CD14-positive monocyte (primary cell): ENCODE measurements at places on chromosomes 13 and 19. TPM values are rescaled to one million over a fixed set of nuclear protein-coding genes. Genes with fewer than 3 reads are reported as not detected.

- H3K27ac ChIP-seq = no peak overlapping the region
- no peak overlapping the region for H3K4me3 ChIP-seq
- H3K27me3 ChIP-seq = no peaks in the 10 kb centered on the region
- no peaks in the 10 kb centered on the region for H3K4me1 ChIP-seq
- H3K36me3 ChIP-seq = no peaks in the 10 kb centered on the region
Observed at GRCh38 chr13:35729926-35730627, 253.6 kb upstream of the MAB21L1 start.

- H3K4me1 ChIP-seq = peaks cover 46% of the 10 kb centered on the region
- H3K4me3 ChIP-seq = peak overlapping the region; percentile 77
- H3K27me3 ChIP-seq = no peaks in the 10 kb centered on the region
- H3K27ac ChIP-seq = peak overlapping the region; percentile 53
- peaks cover 27% of the 10 kb centered on the region for H3K36me3 ChIP-seq
Observed at GRCh38 chr19:1249990-1250436, 1.6 kb downstream of the MIDN start.

DNA sequence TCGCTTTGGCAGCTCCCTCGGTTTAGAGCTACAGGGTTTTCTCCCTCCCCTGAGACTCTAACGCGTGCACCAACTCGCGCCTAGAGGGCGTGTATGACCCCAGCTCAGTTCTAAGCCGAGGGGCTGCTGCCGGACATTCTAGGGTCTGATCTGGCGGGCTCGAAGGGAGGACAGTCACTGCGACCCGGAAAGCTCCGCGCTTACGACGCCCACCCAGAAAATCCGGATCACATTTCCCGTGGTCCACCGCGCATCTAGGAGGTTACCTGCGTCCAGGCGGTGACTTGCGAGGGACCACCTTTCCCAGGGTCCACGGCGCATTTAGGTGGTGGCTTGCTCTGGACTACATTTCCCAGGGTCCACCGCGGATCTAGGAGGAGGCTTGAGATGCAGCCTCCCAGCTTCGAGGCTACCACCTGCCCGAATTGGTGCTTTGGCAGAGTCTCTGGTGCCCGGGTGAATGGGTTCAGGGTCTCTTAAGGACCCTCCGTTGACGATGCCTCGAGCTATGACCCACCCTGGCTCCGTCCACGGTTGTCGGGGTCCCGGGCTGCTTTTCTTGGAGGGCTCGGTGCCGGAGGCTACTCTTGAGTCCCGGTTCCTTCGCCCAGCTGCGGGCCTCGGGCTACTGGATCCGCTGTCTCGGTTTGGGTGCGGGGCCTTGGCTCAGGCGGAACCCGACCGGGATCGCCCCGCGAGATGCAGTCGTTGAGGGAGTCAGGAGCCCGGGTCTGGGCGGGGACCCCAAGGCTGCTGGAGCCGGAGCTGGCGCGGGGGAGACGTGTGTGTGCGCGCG is 30.5 kb downstream of the ZNF146 start:
- DNase-seq = no peak
- no peak overlapping the region for H3K27ac ChIP-seq
- no peak overlapping the region for H3K4me3 ChIP-seq
- H3K27me3 ChIP-seq = peaks cover 14% of the 10 kb centered on the region
- no peaks in the 10 kb centered on the region for H3K36me3 ChIP-seq

- no peaks in the 10 kb centered on the region for H3K36me3 ChIP-seq
- peak; percentile 61 for DNase-seq
Observed at GRCh38 chr13:113410472-113411201, 42.7 kb downstream of the ADPRHL1 start.

DNA sequence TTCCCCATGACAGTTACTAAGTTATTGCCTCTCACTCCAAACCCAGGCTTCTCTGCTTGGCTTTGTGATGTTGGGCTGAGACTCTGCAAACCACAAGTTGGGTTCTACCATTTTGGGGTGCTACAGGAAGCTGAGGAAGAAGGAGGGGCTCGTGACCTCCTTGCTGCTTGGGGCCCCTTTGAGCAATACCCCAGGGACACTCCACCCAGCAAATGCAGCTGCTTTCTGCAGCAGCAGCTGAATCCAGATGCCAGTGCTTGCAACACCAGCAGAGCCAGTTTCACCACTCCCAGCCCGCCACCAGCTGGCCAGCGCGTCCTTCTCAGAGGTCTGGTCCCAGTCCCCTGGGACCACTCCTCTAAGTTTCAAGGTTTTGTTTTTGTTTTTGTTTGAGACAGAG is 22.0 kb upstream of the UBAC2 start:
- H3K27me3 ChIP-seq = peaks cover 22% of the 10 kb centered on the region
- no peak overlapping the region for H3K4me3 ChIP-seq
- H3K36me3 ChIP-seq = no peaks in the 10 kb centered on the region
- H3K27ac ChIP-seq = no peak overlapping the region
- peaks cover 33% of the 10 kb centered on the region for H3K4me1 ChIP-seq
- peak; percentile 32 for DNase-seq

- peaks cover 4% of the 10 kb centered on the region for H3K4me1 ChIP-seq
- peaks cover 74% of the 10 kb centered on the region for H3K36me3 ChIP-seq
- H3K27me3 ChIP-seq = no peaks in the 10 kb centered on the region
- no peak for DNase-seq
Observed at GRCh38 chr13:111280681-111281585, 39.5 kb upstream of the TEX29 start.

- peak; percentile 35 for DNase-seq
- no peak overlapping the region for H3K4me3 ChIP-seq
- peak overlapping the region; percentile 9 for H3K27ac ChIP-seq
- H3K36me3 ChIP-seq = no peaks in the 10 kb centered on the region
- peaks cover 11% of the 10 kb centered on the region for H3K27me3 ChIP-seq
Observed at GRCh38 chr19:11378319-11379189, 4.1 kb downstream of the SWSAP1 start.

DNA sequence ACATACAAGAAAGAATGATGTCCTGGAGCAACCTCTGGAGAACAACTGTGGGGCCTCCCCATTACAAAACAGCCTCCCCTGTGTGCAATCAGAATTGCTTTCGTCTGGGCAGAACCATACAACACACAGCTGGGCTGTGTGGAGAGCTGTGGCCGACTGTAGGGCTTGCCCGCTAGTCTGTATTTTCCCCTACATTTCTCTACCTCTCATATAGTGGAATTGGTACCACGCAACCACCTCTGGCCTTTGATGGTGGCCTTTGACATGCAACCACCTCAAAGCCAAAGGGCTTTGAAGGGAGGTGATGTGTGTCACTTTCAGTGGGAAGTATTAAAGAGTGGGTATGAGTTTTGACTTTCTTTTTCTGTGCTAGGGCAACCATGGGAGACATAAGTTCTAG is 34.0 kb downstream of the GARRE1 start:
- no peak overlapping the region for H3K4me3 ChIP-seq
- no peaks in the 10 kb centered on the region for H3K36me3 ChIP-seq
- no peak for DNase-seq
- no peak overlapping the region for H3K27ac ChIP-seq
- no peaks in the 10 kb centered on the region for H3K27me3 ChIP-seq
- H3K4me1 ChIP-seq = no peaks in the 10 kb centered on the region

DNA sequence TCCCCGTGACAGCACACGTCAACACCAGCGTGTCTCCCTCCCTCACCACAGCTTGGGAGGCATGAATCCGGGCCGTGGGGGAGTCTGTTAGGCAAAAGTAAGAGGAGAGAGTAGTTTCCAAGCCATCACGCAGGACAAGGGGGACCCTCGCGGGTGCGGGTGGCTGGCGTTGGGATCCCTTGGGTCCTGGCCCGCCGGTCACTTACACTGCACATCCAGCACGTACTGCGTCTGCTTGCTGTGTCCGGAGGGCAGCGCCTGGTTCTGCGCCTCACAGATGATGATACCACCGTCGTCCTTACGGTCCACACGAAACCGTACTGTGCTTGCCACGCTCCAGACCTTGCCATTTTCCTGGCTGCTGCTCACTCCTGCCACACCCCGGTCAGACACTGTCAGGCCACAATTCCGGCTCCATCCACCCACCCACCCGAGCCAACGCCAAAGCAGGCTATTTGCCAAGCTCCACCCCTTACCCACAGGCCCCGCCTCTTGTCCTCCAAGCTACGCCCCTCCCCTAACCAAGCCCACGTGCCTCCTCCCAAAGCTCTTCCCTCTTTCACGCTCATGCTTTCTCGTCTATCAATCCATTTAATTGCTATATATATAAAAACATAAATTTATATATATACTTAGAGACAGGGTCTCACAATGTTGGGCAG is 6.6 kb upstream of the ZNF428 start:
- no peaks in the 10 kb centered on the region for H3K27me3 ChIP-seq
- DNase-seq = no peak
- H3K4me1 ChIP-seq = peaks cover 6% of the 10 kb centered on the region
- no peak overlapping the region for H3K27ac ChIP-seq
- no peak overlapping the region for H3K4me3 ChIP-seq
- no peaks in the 10 kb centered on the region for H3K36me3 ChIP-seq

DNA sequence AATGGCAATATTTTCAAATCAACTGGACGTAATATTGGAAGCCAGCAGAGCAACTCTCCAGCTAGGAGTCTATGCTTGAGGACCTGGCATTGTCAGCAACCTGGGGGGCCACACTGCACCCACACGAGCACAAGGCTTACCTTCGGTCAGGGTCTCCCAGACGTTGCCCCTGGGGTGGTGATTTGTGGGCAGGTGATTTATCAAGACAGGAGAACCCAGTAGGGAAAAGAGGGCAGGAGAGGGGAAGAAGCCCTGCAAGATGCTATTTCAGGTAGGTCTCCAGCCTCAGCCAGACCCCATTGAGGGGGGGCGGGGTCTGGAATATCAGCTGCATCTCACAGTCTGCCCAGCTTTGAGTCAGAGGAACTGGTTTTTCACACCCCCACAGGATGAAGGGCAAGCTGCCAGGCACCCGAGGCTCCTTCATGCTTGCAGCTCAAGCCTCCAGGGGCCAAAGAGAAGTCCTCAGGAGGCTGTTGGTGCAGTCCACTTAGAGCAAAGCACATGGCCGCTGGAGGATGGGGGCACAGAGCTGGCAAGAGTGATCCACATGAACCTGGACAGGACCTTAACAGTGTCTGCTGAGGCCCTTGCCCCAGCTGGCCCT is 80.9 kb upstream of the UQCRFS1 start:
- no peak for DNase-seq
- H3K27ac ChIP-seq = no peak overlapping the region
- H3K4me3 ChIP-seq = no peak overlapping the region
- no peaks in the 10 kb centered on the region for H3K36me3 ChIP-seq
- H3K4me1 ChIP-seq = no peaks in the 10 kb centered on the region
- no peaks in the 10 kb centered on the region for H3K27me3 ChIP-seq

The GRIK5 gene
- polyA plus RNA-seq = not detected

DNA sequence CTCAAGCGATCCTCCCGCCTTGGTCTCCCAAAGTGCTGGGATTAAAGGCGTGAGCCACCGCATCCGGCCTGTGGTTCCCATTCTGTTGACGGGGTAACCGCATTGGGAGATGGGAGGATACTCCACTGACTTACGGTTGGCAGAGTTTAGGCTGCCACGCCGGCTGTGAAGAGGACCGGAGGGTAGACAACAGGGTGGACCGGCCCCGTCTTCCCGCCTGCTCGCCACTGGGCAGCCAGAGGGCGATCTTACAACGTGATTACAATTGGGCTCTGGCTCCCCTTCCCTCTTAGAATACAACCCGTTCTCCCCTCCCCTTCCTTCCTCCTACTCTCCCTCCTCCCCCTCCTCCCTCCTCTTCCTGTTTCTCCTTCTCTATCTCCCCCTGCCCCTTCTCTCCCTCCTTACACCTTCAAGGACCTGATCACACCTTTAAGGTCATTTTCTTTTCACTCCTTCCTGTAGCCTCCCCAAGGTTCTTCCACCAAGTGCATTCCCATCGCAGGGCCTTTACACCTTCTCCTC is 957 bp upstream of the CCDC194 start:
- peaks cover 38% of the 10 kb centered on the region for H3K4me1 ChIP-seq
- DNase-seq = peak; percentile 48
- H3K27ac ChIP-seq = no peak overlapping the region
- peaks cover 14% of the 10 kb centered on the region for H3K36me3 ChIP-seq
- no peak overlapping the region for H3K4me3 ChIP-seq
- H3K27me3 ChIP-seq = peaks cover 3% of the 10 kb centered on the region

The NCR1 gene
- 0.43 TPM for polyA plus RNA-seq

DNA sequence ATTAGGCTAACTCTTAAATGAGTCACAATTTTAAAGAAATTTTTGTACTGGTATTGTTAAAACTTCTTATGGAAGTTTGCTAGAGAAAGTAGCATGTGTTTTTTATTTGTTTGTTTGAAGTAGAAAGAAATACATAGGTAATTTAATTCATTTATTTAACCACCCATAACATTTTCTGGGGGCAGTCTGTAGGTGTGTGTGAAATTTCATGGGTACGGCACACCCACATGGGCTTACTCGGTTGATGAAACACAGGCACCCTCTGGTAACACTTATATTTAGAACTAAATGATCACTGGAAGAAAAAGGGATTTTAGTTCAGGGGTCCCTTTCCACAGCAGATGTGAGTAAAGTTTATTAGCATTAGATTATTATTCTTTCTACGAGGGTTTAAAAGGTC is 88.1 kb downstream of the DGKH start:
- H3K27ac ChIP-seq = no peak overlapping the region
- H3K36me3 ChIP-seq = no peaks in the 10 kb centered on the region
- no peak for DNase-seq
- H3K27me3 ChIP-seq = no peaks in the 10 kb centered on the region
- no peaks in the 10 kb centered on the region for H3K4me1 ChIP-seq

DNA sequence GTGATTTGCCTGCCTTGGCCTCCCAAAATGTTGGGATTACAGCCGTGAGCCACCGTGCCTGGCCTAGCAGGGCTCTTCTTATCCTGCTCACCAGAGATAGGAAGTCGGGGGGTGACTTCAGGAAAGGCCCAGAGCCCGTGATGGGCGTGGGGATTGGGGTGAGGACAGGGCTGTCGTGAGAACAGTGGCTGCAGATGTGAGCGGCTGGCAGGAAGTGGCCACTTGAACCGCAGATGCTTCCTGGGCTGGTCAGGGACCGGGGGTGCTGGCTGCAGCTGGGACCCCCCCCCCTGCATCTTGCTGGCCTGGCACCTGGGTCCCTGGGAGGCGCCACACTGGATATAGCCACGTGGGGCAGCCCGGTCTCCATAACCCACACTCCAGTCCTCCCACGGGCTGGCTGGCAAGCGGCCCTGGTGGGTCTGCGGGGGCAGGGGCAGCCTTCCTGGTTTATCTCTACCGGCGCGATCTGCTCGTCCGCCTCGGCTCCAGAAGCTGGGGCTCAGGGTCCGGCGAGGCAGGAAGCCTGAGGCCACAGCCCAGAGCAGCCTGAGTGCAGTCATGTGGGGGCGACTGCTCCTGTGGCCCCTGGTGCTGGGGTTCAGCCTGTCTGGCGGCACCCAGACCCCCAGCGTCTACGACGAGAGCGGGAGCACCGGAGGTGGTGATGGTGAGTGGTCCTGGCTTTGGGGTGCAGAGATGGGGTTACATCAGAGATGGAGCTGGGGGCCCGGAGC is at the start of gene F2RL3:
F2RL3 (plus strand) TSS at position 371 of the 737 bp plus-strand sequence; CDS start at position 562, 191 bp downstream.
- peaks cover 31% of the 10 kb centered on the region for H3K4me1 ChIP-seq
- no peak within 1 kb of the TSS for H3K27ac ChIP-seq
- peaks cover 44% of the 10 kb centered on the region for H3K27me3 ChIP-seq
- H3K36me3 ChIP-seq = no peaks in the 10 kb centered on the region
